NCI-H2107 (cell line): ENCODE measurements at places on chromosomes 2 and 18.

GRCh38 chr2:216583147-216583546 is 50.1 kb upstream of the IGFBP2 start:
- DNase-seq: no peak

DNA sequence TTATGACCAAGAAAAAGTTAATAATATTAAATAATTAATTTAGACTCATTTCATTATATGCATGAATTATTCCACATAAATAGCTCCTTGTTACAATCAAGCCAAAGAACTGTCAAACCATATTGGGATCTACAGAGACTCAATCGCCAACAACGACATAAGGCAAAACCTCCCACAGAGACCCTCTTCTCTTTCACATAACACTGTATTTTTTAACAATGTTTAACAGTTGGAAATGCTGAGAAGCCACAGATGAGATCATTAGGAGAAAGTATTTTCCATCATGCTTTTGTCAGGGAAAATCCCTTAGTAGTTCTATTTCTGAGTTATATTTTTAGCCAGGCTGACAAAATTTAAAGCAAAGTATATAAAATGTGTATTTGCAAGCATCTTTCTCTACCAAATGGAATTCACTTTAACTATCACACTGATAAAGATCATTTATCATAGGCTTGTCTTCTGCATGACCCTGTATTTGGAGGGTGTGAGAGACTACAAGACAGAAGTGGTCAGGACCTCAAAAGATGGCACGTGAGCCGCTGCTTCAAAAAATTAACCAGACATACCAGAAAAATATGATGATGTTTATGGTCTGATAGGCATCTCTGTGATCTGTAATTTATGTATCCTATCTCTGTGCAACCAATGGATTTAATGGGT is 383.8 kb downstream of the NRXN1 start:
- DNase-seq: no peak

DNA sequence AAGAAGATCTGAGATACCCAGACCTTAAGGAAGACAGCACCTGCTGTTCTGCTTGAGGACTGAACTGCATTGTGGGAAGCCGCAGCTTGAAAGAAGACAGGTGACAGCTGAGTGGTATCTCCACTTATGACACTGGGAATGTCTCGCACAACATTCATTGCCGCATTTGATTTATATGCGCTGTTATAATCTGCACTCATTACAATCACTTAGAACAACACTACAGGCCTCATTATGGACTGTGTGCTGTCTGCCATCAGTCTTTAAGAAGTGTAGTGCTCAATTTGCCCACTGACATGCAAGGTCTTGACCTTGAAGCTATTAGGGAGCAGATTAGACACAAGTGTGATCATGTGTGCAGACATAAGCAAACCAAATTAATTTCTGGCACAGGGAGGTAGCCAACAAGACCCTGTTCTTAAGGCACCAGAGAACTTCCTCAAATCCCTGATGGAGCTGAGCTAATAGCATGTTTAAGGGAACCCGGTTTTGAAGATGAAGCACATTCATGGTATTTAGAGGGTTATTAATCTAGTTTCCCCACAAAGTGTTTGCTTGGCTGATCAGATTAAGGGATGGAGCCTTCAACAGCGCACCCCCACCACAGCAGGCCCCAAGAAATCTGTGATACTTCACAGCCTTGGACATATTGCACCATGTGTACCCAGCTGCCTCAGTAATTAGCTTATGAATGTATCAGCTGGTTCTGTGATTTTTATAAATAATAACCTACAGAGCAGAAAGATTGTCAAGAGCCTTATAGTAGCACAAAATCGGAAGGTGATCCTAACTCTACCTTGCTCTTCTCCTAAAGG is 146.8 kb downstream of the SATB2 start:
- peak; percentile 38 for DNase-seq

GRCh38 chr18:56409736-56410135 is 228.7 kb downstream of the TXNL1 start:
- no peak for DNase-seq

DNA sequence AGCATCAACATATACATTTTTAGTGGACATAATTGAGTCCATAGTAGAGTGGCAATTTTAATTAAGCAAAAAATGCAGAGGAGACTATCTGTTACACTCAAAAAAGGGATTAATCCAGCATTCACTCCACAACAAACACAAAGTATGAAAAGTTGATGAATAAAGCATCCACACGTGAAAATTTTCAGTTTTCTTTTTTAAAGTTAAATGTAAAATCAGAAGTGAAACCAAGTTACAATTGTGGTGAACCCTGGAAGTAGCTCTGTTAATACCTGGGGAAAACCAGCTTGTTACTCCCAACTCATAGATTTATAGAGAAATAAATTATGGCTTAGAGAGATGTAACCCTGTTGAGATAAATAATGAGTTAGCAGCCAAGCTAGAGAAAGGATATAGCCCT is 807.8 kb downstream of the TRIB2 start:
- DNase-seq: no peak

- peak; percentile 77 for DNase-seq
These were observed 212.3 kb downstream of the BCL2 start for GRCh38 chr18:63107171-63107845.

DNA sequence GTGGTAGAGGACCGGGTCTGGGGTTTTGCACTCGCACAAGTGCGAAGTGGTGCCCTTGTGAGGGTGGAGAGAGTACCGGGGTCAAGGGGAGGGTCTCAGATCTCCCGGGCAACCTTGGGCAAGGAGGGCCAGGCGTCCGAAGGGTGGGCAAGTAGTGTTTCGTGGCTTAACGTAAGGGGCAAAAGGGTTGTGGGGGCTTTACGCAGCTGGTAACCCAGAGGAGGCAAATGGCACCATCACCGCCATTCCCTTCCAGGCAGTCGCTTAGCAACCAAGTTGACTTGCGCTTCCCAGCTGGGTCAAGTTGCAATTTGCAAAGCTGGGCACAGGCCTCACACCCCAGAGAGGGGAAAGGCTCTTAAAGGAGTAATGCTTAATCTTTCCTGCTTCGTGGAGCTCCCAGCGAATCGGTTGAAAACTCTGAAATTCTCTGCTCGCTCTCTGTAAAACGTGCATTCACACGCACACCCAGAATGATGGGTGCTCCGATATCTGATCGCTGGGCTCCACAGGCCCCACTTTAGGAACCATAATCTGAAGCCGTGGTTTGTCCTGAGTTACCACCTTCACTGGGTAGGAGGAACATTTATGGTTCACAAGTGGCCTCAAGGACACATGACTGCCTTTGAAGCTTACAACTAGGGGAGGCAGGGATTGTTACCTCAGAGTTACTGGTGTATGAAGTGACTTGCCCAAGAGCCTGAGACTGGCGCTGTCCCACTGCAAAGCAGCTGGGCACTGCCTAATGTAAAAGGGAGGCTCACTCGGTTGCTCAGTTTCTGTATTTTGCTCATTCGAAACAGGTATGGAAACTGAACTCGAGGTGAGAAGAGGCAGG is 127.9 kb downstream of the UXS1 start:
- DNase-seq: no peak

- DNase-seq: no peak
These were observed 285.6 kb upstream of the SESTD1 start for GRCh38 chr2:179550214-179550613.

DNA sequence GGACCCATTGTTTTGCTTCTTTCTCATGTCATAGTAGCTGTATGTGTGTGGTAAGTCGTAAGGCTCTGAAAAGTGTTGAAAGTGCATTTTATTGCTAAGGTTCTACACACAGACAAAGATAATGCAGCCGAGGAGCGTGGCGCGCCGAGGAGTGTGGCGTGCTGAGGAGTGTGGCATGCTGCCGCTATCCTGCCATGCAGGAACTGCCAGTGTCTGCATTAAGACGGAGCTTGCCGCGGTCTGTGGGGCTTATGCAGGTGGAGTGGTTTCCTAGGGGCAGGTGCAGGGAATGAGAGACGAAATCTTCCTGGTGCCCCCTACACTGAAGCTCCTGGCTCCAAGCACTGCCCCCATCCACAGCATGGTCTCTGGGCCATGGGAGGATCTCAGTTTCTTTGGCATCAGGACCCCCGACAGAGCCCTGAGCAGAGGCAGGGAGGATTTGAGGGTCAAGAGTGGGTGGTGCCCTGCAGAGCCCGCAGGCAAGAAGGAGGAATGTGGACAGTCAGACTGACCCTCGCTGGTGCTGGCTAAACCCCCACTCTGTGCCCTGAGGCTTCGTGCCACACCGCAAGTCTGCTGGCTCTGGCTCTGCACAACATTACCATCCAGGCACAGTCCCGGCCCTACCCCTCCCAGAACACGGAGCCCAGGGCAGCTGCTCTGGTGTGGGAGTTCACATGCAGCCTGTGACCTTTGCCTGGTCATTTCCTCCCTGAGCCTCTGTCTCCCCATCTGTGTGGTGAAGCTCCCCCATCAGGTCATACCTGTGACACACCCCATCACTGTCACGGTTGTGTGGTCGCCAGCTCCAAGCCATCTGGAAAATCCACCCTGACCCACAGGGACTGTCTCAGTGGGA is 3.2 kb downstream of the SNED1 start:
- DNase-seq: no peak

DNA sequence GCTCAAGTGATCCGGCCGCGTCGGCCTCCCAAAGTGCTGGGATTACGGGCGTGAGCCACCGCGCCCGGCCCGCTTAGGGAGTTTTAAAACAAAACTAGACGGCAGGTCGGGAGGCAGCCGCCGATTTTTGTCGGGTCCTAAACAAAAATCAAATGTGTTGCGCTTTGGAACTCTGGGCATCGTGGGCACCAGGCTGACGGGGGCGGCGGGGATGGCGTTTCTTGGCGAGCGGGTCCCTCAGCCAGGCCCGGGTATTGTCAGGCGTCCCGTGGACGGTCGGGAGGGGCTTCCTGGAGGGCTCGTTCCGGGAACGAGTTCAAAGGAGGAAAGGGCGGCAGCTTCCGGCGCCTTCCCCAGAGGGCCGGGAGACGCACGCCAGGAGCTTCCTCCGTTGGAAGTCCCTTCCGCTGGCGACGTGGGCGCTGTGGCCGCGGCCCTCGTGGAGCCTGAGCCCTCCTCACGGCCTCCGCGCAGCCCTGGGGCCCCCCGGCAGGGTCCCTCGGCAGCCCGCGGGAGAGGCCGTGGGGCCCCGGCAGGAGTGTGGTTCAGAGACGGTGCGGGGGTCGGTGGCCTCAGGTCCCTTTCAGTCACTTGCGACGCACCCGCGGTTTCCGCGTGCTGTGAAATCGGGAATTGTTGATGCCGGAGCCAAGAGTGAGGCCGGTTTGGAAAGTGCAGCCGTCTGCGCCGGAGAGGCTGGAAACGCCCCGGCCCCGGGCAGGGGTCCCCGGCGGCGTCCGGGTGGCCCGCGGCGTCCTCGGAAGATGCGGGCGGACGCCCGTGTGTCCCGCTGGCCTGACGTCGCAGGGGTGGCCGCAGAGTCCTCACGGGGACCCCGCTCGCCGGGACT is 59.3 kb downstream of the EMILIN2 start:
- no peak for DNase-seq

DNA sequence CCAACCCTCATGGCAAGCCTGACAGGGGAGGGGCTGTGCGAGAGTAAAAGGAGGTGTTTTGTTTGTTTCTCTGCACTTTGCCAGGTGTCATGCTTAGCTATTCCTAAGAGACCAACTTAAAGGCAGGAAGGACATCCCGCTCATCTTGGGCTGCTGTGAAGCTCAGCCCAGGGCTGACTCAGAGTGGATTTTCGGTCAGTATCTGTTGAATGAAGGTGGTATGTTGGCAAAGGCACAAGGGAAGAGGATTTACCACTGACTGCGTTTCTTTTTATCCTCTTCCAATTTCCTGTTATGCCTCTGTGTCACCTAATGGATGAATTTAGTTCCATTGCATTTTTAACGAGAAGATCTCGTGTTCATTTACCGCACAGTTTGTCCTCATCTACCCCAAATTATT is 18.9 kb downstream of the TRPM8 start:
- DNase-seq: no peak

- no peak for DNase-seq
These were observed 106.8 kb downstream of the HRH4 start for GRCh38 chr18:24567199-24567598.

DNA sequence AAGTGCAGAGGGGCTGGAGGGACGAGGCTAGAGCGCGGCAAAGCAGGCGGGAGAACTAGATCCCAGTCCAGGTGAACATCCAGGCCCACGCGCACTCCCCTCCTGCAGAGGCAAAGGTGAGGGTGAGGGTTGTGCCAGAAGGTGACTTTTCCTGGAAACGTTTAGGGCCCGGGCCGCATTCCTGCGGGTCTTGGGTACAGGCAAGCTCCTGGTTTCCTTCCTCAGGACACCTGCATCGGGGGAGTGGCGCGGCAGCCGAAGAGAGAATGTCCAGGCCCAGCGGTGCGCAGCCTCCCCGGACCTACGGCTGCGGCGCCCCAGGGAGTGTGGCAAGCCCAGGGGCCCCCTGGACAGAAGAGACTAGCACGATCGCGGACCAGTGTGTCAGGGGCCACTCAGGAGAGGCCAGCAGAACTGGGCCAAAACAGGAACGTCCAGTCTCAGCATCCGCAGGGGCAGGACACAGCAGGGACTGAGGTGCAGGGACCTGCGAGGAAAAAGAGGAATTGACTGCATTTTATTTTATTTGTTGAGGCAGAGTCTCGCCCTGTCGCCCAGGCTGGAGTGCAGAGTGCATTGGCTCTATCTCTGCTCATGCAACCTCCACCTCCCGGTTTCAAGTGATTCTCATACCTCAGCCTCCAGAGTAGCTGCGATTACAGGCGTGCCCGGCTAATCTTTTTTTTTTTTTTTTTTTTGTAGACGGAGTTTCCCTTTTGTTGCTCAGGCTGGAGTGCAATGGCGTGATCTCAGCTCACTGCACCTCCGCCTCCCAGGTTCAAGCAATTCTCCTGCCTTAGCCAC is 8.7 kb upstream of the IMPA2 start:
- DNase-seq: no peak

DNA sequence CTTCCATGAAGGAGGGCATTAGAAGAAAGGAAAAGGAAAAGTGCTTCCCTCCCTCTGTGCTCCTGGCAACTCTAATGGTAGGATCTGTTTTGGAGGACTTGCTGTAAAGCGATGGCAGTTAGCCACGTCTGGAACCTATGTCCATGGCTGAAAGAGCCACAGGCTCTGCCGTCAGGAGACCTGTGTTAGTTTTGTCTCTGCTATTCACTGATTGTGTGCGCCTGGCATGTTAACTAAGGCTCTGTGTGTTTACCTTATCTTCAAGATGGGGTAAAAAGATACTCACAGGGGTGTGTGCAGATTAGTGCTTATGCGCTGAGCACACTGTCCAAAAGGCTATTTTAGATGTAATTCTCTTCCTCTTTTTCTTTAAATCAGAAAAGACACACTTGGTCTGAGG is 109.8 kb upstream of the LTBP1 start:
- no peak for DNase-seq
